Stimulated activated CD4-positive, alpha-beta T cell treated with anti-CD3 and anti-CD28 coated beads, Interleukin-2, amount 100 ng/mL, for 4 hours (primary cell): ENCODE measurements at places on chromosomes 1 and 21.
A peak's percentile ranks its signal among the peaks of the same experiment; 100 is the strongest.

DNA sequence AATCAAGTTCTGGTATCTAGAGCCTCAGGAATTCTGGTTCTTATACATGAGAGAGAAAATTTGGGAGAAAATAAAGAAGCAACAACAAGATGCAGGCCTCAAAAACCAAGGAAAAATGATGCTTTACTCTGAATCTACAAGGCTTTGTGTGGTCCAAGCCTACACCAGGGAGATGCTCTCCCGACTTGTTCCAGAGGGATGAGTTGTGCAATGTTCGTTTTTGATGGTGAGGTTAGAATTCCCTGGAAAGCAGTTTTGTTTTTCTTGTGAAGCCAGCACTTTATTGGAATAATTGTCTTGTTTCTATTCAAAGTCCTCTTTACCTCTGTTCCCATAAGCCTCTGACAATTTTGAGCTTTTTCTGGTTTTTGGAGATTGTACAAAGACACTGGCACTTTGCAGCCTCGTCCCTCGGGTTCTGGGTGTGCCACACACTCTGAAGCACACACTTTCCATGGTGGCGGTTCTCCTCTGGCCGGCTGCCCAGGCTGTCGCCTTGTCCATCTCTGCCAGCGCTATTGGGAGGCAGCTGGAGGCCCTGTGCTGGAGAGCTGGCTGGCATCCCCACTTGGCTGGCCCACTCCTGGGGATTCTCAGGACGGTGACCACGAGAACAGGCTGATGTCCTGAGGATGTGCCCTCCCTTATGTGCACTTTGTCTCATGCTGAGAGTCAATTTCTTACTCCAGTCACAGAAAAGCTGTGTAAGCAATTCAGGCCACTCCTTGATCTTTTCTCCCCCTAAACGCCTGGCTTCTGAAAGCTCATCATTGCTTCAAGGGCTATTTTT lies 70.2 kb downstream of the EDEM3 start:
- no peak for DNase-seq

GRCh38 chr1:209787551-209787950 lies 3.2 kb upstream of the C1orf74 start:
- no peak for DNase-seq

DNA sequence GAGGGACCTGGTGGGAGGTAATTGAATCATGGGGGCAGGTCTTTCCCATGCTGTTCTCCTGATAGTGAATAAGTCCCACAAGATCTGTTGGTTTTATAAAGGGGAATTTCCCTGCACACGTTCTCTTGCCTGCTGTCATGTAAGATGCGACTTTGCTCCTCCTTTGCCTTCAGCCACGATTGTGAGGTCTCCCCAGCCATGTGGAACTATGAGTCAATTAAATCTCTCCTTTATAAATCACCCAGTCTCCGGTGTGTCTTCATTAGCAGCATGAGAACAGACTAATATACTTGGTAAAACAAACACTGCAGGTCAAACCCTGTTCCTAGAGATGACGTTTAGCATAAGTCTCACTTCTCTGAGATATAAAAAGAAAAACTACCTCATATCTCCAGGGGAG lies 148.3 kb downstream of the MATN1 start:
- no peak for DNase-seq

GRCh38 chr1:221708076-221708571 lies 33.8 kb downstream of the DUSP10 start:
- DNase-seq = peak; percentile 13

- no peak for DNase-seq
Observed at GRCh38 chr1:19640363-19641316, 3.5 kb upstream of the NBL1 start.

DNA sequence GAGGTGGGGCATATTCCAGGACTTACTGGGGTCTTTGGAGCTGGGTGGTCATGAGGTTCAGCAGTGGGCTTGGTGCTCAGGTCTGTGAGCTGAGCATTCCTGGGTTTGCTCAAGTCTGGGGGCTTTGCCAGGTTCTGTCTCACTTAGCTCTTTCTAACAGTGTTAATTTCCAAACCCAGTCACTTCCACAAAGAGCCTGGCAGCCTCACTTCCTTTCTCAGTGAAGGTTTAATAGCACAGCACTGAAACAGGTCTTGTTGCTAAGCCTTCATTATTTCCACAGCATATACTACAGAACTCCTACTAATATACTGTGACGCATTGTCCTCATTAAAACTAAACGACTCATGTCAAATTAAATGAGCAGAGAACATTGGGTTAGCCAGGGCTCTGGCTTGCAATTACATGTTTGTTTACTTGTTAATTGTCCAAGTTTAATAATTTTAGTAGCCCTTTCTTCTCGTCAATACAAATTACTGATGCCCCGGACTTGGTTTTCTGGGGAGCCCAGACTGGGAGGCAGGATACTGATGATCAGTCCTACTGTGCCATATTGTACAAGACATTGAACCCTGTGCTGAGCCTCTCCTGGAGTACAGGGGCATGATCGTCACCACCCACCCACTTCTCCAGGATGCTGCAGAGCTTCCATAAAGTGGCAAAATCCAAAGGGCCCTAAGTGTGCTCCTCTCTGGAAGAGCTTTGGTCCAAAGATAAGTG lies 170.7 kb downstream of the IER5 start:
- no peak for DNase-seq

DNA sequence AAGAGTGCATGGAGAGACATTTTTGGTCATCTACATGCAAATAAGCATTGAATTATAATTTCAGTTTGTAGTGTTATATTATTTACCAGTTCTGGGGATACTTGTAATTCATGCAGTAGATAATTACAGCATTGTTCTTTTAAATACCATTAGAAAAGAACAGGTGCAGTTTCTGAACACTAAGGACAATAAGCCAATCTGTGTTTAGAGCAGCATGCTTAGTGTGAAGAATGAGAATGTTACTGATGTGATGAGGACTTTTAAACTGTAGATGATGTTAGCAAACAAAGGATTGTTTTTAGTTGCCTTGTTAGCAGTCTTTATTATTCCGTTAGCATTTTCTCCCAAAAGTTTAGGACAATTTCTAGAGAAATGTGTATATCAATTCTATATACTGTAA lies 348.3 kb downstream of the BRINP3 start:
- DNase-seq = no peak

DNA sequence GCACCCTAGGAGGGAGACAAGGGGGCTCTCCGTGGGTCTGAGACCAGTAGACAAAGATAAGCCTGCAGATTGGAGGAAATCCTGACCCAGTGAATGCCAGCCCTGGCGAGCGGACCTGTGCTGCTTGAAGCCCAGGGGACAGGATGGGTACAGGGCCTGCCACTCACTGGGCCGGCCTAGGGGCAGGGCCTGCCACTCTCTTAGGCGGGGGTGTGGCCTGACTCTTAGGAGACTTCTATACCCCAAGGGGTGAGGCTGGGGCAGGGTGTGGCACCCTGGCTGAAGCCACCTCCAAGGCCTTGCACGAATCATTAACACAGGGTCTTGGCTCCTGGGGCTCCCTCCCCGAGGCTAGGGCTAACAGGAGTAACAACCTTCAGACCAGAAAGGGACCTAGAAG lies 30.7 kb downstream of the TRIM62 start:
- DNase-seq = no peak

DNA sequence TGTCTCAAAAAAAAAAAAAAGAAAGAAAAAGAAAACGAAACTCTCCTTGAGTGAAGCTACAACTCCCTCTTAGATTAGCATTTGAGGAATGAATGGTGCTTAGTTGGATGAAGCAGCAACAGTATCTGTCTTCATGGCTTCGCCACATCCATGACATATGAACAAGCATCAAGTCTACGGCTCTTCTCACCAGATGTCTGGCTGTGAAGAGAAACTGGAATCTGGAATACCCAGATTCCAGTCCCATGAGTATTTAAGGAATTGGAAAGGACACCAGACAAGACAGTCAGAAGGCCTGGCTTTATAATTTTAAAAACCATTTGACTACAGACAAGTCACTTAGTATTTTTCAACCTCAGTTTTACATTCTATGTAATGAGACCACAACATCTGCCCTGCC lies 38.0 kb upstream of the TADA1 start:
- DNase-seq = no peak

- DNase-seq = peak; percentile 64
Observed at GRCh38 chr1:161092621-161093028, 3.3 kb upstream of the NECTIN4 start.

GRCh38 chr1:112528076-112528475 lies 19.3 kb downstream of the WNT2B start:
- DNase-seq = no peak

DNA sequence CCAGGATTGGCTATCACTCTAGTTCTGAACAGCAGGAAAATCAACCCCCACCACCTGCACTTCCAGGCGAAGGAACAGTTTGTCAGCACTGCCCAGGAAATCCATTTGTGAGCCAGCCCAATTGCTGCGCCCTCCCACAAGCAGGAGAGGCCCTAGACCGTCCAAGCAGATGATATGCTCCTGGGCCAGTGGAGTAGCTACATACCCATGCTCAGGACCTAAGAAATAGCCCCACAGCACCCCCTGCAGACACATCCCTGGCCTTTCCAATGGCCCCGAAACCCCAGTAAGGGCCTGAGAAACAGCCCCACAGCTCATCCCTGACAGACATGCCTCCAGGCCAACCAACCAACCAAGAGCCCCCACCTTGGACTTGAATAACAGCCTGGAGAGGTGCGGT lies 111.5 kb upstream of the ZC3H11B start:
- DNase-seq = no peak

- no peak for DNase-seq
Observed at GRCh38 chr1:208641579-208642280, 397.5 kb upstream of the PLXNA2 start.
